ENCODE measurements at places on chromosomes 3 and 15.

DNA sequence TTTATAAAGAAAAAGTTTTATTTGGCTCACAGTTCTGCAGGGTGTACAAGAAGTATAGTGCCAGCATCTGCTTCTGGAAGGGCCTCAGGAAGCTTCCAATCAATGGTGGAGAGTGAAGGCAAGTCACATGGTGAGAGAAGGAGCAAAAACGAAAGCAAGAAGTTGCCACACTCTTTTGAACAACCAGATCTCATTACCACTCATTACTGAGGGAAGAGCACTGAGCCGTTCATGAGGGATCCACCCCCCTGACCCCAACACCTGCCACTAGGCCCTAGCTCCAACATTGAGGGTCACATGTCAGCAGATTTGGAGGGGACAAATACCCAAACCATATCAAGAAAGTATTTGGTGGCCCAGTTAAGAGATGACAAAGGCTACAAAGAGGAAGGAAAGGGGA lies 239.3 kb upstream of the UBE2E1 start:
- DNase-seq, result no peak

- DNase-seq, result no peak
Observed at GRCh38 chr15:43469867-43470266, 23.1 kb downstream of the TP53BP1 start.

DNA sequence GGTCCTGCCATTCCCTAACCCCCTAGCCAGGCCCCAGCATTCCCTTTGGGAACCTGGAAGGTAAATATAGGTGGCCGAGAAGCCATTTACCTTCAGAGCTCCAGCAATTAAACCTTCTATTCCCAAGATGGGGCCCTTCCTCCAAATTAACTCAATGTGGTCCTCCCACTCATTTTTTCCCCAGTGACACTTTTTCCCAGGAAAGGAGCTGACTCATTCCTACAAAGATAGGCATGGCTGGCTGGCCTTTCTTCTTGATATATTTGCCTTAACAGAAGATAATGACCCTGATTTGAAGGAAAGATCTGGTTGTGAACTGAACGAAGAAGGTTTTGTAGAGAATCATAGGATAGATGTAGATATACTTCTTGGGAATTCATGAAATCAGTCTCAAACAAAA lies 279.0 kb upstream of the VEPH1 start:
- no peak for DNase-seq

- DNase-seq, result no peak
Observed at GRCh38 chr3:120568598-120568997, 27.5 kb upstream of the NDUFB4 start.
